ENCODE measurements at places on chromosomes 7 and 10.

DNA sequence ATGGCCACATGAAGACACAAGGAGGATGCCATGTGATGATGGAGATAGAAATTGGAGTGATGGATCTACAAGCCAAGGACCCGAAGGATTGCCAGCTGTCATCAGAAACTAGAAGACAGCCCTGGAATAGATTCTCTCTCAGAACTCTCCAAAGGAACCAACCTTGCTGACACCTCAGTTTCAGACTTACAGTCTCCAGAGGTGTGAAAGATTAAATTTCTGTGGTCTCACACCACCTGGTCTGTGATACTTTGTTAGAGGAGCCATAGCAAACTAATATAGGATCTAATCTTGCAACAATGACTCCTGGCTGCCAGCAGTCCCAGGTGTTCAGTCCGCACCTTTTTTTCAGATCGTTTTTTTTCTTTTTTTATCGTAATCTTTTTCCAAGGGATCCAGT, 647.3 kb upstream of the GHITM start:
- DNase-seq, result no peak

DNA sequence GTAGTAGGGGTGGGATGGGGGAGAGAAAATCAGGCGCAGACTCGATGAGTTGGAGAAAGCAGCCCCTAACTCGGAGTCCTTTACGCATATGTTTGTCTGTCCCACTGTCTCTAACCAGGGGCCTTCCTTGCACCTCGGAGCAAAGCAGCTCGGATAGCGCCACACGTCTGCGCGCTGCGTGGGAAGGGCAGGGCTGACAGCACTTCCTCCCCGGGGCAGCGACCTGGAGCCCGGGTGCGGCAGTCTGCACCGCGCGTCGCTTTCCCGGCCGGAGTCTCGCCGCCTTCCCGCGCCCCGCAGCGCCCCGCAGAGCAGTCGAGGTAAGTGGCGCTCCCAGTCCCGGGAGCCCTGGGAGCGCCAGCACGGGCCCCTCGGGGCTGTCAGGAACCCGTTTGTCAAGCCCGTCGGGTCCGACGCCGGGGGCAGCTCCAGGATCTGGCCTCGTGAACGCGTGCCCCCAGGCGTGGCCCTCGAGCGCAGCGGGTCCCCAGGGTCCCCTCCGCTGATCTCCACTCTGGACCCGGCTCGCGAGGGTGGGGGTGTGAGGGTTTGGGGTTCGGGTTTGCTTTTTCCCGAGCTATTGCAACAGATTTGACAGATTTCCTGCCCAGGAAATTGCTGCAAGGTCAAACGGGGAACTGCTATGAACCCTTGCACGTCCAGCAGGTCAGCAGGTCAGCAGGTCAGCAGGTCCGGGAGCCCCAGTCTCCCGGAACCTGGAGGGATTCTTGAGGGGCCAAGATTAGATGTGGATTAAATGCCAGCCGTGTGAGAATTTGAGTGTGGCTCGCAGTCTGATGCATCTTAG, 597 bp downstream of the APBB1IP start:
- no peak for DNase-seq

- peak; percentile 6 for DNase-seq
Observed at GRCh38 chr7:127290801-127291361, 38.1 kb upstream of the GRM8 start.

GRCh38 chr7:94228678-94229077, 166.0 kb upstream of the COL1A2 start:
- DNase-seq, result no peak

DNA sequence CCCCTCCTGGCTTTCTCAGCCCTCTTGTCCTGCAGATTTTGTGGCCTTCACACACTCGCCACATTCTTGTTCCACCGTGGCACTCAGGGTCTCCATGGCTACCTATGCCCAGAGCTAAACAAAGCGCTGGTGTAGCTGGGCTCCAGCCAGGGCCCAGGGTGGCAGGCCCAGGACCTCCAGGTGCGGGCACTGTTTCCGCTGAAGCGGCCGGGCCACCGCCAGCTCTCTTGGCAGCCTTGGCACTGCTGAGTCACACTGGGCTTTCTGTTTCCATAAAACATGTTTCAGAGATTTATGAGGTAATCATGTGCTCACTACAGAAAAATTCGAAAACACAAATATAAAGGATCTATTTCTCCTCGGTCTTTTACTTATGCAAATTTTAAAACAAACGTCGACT, 51.3 kb downstream of the AOC1 start:
- DNase-seq, result peak; percentile 6

DNA sequence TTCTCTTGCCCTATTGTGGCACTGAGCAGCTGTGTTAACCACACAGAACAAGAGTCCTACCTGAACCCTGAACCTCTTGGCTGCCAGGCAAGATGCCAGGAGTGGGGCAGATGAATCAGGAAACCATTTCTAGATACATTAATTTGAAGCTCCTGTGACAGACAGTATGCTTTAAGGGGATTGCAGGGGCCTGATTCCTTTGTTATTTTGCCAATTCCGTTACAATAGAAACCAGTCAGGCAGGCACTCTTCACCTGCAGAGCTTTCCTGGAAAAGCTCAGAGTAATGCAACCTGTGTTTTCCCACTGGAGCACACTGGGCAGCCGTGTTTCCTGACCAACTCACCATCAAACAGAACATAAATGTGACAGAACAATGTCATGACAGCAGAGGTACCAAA, 233.1 kb downstream of the BMPER start:
- no peak for DNase-seq

GRCh38 chr7:80941208-80941758, 22.4 kb upstream of the SEMA3C start:
- DNase-seq, result peak; percentile 95

GRCh38 chr10:102229810-102230263, 3.7 kb downstream of the ELOVL3 start:
- DNase-seq, result peak; percentile 84

DNA sequence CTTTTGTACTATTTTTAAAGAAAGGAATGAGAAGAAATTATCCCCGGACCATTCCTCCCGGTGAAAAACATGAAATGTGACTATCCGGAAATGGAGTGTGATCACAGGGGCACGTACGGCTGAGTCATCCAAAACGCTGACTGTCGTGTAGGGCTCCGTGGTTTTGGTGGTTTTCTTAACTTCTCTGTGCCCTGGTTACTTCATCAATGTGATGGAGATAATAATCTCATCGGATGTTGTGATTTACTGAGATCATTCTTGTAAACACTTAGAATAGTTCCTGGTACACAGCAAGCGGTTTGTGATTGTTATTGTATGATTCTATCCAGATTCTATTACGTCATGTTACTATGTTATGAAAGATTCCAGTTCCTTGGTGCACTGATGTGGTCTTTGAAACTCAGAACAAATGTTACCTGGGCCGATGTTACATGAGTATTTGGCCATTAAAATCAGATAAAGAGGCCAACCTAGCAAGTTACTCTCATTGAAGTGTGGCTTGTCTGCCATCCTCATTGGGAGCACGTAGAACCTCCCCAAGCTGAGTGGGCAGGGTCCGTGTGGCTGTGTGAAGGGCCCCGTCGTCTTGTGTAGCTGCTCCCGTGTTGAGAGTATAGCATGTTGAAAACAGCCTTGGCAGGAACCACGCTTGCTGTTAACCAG, 99.5 kb downstream of the CAMK1D start:
- DNase-seq, result peak; percentile 82

GRCh38 chr10:88896994-88897853, 17.2 kb downstream of the STAMBPL1 start:
- no peak for DNase-seq

DNA sequence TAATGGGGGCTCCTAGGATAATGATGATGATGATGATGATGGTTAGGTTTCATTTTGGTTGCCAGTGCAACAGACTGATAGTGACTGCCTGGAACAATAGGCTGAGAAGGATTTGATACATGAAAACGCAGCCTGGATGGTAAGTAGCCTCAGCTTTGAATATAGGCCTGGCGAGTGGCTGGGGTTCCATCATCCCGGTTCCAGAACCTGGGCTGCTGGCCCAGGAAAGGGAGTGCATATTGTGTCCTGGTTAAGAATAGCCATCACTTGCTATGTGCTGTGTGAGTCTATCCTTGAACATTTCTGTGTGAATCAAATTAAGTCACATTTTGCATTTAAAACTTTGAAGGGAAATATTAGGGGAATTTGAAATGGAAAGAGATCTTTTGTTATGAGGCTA, 62.7 kb downstream of the SHH start:
- no peak for DNase-seq

DNA sequence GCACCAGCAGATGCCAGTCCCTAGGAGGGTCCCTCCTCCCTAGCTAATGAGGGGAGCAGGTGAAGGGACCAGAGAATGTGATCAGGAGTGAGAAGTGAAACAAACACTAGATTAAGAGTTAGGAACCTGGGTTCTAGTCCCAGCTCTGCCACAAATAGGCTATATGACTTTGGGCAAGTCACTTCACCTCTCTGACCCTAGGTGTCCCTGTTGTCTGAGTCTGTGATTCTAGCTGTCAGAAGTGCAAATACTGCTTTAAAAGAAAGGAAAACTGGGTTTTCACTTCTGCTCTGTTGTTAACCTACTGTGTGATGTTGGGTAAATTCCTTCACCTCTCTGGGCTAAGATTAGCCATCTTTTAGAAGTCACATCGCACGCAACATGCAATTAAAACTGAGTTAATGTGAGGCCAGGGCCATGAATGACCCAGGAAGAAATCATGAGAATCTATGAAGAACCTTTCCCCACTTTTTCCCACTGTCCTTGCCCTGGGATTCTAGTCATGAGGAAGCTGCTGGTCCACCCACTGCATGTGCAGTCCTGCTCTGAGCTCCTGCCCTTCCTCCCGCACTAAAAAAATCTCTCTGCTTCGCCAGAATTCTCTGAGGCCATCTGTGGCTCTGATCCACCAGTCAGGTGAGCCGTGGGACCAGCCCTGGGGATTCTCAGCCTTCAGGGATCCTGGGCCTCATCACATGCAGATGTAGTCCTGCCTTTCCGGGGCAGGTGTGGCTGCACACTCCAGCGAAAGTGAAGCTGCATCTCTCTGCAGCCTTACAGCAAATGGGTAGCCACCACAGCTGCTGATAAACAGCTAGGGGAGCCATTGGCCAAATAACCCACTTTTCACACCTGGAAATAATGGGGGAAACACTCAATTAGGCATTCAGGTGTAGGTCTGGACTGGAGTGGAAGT, 181.7 kb downstream of the PLXNA4 start:
- DNase-seq, result peak; percentile 29

GRCh38 chr10:86972613-86973380, 4.5 kb downstream of the ADIRF start:
- no peak for DNase-seq

DNA sequence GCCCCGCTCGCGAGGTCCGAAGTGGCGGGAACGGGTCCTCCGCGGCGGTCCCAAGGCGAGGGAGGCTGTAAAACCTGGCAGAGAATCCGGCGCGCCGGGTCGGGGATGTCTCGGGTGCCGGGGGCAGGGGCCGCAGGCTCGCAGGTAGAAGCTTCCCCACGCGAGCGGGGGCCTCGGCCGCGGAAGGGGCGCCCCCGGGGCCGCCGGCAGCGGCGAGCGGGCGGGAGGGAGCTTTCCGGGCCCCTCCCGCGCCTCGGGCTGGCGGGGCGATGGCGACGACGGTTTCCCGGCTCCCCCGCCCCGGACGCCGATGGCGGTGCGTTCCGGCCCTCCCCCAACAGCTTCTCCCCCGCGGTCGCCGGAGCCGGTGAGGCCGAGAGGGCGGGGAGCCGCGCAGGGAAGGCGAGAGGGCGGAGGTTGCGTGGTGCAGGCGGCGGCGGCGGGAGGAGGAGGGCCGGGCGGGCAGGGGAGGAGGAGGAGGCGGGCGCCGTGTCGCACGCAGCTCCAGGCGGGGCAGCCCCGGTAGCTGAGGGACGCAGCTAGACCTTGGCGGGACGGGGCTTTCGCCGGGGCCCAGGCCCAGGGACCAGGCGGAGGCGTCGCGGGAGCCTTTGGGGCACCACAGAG, at the start of gene CUL1:
CUL1 (plus strand) TSS at position 507 of the 627 bp plus-strand sequence. CDS start 31,220 bp downstream, outside the sequence.
- DNase-seq, result peak; percentile 65

- DNase-seq, result peak; percentile 66
Observed at GRCh38 chr10:35643151-35644049, 1.3 kb upstream of the FZD8 start.

DNA sequence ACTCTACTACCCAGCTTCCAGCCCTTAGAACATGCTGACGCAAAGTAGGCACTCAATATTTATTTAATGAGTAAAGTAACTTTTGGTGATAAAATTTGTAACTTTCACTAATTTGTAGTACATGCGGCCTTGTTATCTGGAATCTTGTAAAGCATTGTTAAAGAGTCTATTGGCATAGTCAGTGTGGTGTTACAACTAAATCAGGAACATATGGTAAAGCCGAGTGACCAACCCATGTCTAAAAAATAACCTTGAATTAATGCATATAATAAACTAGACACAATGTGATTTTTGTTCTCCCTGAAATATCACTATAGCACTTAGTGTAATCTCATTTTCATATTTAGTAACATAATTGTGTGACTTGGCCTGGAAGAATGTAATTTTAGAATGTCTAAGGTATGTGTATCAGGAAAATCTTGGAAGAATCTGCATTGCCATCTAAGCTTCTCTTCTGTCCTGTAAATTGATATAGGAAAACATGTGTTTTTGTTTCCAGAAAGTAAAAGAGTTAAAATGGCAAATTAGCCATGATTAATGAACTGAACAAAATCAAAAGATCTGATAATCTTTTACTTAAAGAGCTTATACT, 256.7 kb upstream of the GNAI1 start:
- DNase-seq, result no peak

DNA sequence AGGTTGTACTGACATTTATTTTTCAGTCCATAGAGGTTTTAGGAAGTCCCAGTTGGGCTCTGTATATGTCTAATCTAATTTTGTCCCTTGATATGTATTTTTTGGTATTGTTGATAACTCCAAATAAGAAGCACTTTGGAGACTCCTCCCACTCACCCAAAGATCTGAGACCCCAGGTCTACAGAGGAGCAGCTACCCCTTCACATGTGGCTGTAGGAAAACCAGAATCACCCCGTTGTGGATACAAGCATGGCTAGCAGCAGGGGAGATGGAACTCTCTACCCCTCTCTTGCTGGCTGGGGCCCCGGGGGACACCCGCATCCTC, 9.4 kb downstream of the HHEX start:
- no peak for DNase-seq

- DNase-seq, result peak; percentile 64
Observed at GRCh38 chr7:143384661-143385631, 3.8 kb downstream of the ZYX start.

DNA sequence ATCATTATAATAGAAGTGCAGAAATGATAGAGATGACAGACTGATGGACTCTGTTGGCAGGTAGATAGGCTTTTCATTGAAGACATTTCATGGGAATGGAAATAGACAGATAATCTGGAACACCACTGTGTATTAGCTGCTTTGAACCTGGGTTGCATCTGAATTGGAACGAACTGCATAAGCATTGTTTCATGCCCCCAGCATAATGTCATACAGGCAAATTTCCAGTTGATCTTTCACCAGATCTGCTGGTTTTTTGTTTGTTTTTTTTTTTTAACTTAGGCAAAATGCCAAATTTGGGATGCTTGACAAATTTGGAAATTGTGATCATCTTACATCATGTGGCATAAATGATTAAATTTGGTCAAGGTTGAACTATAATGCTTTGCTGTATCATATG, 172.1 kb upstream of the AOAH start:
- no peak for DNase-seq

GRCh38 chr10:35598379-35598778, 6.8 kb upstream of the GJD4 start:
- DNase-seq, result peak; percentile 26

All from cardiac fibroblast (primary cell).